Ovary (tissue), 10 donors: ENCODE measurements at places on chromosomes 1 and 21. TPM values are rescaled to one million over a fixed set of nuclear protein-coding genes. Genes with fewer than 3 reads are reported as not detected.

- no peak for DNase-seq
- H3K27ac ChIP-seq, result peak overlapping the region; percentile 28
- no peaks in the 10 kb centered on the region for H3K27me3 ChIP-seq
- no peak overlapping the region for H3K4me3 ChIP-seq
These were observed 18.5 kb upstream of the MTARC1 start for GRCh38 chr1:220768126-220768601.

- H3K27me3 ChIP-seq, result no peaks in the 10 kb centered on the region
- no peaks in the 10 kb centered on the region for H3K36me3 ChIP-seq
- no peak overlapping the region for H3K27ac ChIP-seq
- H3K4me1 ChIP-seq, result no peaks in the 10 kb centered on the region
- no peak overlapping the region for H3K4me3 ChIP-seq
These were observed 428.4 kb upstream of the B3GALT2 start for GRCh38 chr1:193614817-193615216.

DNA sequence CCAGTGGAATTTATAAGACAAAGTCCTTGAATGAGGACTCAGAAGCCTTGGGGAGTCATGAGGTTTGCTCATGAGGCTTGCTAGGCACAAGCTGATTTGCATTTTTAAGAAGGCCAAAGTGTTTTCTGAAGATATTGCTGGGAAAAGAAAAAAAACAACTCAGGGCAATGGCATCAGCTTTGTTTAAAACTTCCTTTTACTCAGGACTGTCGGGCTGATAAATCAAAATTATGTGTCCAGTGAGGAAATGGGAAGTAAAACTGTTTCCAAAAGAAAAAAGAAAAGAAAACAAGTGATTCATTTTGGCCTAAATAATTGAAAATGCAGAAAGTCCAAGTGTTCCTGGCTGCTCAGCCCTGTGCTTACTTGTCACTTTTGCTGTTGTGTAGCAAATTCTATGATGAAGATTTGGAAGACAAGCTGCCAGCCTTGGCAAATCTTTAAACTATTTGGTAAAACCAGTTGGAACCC is 282.4 kb downstream of the HLX start:
- no peaks in the 10 kb centered on the region for H3K4me1 ChIP-seq
- H3K27ac ChIP-seq, result no peak overlapping the region
- H3K27me3 ChIP-seq, result no peaks in the 10 kb centered on the region
- no peaks in the 10 kb centered on the region for H3K36me3 ChIP-seq

GRCh38 chr1:203035111-203036000 is 9.1 kb downstream of the PPFIA4 start:
- no peak overlapping the region for H3K27ac ChIP-seq
- H3K4me3 ChIP-seq, result no peak overlapping the region
- H3K36me3 ChIP-seq, result no peaks in the 10 kb centered on the region
- no peak for DNase-seq

- H3K4me1 ChIP-seq, result no peaks in the 10 kb centered on the region
- H3K27me3 ChIP-seq, result no peaks in the 10 kb centered on the region
- DNase-seq, result no peak
- H3K27ac ChIP-seq, result no peak overlapping the region
- H3K4me3 ChIP-seq, result no peak overlapping the region
These were observed 221.4 kb downstream of the PTPRU start for GRCh38 chr1:29457496-29458368.

DNA sequence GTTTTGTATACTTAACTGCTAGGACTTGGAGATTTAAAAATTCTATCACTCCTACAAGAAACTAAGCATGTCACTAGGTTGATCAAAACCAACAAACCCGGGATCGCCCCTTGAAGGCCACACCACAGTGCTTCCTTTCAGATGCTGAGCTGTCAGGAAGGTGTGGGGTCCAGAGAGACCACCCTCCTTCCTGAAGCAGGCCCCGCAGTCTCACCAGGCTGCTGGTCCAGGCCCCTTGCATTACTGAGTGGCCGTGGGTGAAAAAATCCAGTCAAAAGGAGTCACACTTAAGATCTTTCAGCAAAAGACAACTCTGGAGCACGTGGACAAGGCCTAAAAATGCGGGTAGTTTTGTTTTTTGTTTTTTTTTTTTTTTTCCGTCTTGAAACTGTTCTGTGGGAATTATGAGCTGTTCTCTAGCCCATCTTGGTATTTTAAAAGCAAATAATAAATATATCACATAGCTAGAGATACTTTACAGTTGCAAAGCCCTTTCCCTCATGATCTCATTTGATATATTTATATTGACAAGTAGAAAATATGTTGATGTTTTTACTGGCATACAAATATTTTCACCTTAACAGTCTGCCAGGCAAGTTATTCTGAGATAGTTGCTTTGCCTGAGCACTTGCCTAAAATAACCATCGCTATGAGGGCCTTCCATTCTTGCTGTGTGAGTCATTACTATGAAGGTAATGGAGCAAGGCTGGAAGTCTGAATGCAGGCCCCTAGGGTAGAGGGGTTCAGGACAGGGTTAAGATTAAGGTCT is 73.1 kb upstream of the EDEM3 start:
- peaks cover 2% of the 10 kb centered on the region for H3K4me1 ChIP-seq
- DNase-seq, result no peak
- H3K27ac ChIP-seq, result no peak overlapping the region
- H3K27me3 ChIP-seq, result no peaks in the 10 kb centered on the region

- H3K27me3 ChIP-seq, result no peaks in the 10 kb centered on the region
- no peak for DNase-seq
- no peaks in the 10 kb centered on the region for H3K36me3 ChIP-seq
- no peak overlapping the region for H3K27ac ChIP-seq
These were observed 109.8 kb downstream of the ROR1 start for GRCh38 chr1:63883494-63884235.

DNA sequence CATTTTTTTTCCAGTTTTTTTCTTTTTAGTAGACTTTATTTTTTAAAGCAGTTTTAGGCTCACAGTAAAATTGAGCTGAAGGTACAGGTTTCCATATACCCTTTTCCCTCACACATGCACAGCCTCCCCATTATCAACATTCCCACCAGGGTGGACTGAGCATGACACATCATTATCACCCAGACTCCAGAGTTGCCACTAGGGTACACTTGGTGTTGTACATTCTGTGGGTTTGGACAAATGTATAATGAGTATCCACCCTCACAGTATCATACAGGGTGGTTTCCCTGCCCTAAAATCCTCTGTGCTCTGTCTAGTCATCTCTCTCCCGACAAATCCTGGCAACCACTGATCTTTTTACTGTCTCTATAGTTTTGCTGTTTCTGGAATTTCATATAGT is 3.0 kb upstream of the AIM2 start:
- H3K4me3 ChIP-seq, result no peak overlapping the region
- no peak for DNase-seq
- H3K27ac ChIP-seq, result no peak overlapping the region

GRCh38 chr1:4002061-4002521 is 102.0 kb upstream of the C1orf174 start:
- no peaks in the 10 kb centered on the region for H3K36me3 ChIP-seq
- H3K27ac ChIP-seq, result no peak overlapping the region
- H3K4me1 ChIP-seq, result no peaks in the 10 kb centered on the region

- peaks cover 3% of the 10 kb centered on the region for H3K4me1 ChIP-seq
- no peak for DNase-seq
- no peak overlapping the region for H3K4me3 ChIP-seq
- no peaks in the 10 kb centered on the region for H3K36me3 ChIP-seq
- no peaks in the 10 kb centered on the region for H3K27me3 ChIP-seq
These were observed 27.7 kb downstream of the CR1L start for GRCh38 chr1:207672522-207673130.

DNA sequence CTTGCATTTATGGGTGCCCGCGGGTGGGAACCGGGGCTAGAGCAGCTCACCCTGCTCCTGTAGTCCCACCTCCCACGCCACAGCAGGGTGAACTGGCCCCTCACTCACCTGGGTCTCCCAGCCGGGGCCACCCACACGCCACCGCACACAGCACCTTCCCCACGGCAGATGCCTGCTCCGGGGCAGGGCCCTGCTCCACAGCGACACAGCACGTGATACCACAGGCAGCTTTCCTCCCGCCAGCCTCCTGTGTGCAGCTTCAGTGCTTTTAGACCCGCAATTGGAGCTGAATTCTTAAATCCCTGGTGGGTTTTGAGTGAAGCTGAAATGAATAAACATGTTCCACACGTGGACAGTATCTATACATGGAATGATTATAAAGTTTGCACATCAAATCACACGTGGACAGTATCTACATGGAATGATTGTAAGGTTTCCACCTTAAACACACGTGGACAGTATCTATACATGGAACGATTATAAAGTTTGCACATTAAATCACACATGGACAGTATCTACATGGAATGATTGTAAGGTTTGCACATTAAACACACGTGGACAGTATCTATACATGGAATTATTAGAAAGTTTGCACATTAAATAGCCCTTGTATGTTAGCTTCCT is 93.1 kb upstream of the COL6A1 start:
- DNase-seq, result no peak
- no peak overlapping the region for H3K27ac ChIP-seq
- H3K36me3 ChIP-seq, result no peaks in the 10 kb centered on the region
- no peaks in the 10 kb centered on the region for H3K27me3 ChIP-seq
- no peak overlapping the region for H3K4me3 ChIP-seq

DNA sequence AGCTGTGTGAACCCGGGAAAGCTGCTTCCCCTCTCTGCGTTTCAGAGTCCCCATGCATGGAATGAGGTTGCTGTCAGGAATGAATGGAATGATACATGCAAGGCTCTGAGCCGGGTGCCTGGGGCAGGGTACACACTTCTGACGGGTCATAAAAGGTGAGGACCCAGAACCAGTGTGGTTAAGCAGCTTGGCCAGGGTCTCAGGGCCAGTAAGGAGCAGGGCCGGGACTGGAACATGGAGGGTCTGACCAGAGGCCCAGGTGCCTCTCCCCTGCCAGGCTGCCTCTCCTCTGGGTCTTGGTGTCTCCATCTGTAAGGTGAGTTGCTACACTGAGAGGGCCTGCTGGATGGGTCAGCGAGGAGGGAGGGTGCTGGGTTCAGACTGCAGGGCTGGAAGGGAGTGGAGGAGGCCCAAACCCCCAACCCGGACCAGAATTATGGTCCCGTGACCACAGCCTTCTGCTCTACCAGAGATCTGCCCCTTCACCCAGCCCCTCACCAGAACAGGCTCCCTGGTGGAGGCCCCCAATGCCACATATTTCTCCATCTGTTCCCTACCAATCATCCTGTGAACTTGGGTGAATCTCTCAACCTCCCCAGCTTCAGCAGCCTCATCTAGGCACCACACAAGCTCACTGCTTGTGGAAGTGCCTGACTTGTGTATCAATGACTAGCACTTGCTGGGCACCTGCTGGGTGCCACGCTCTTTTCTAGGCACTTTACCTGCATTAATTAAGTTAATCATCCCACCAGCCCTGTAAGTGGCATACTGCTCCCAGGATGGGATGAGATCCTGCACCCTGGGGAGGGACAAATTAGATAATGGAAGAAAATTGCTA is 16.2 kb upstream of the LRP8 start:
- H3K36me3 ChIP-seq, result no peaks in the 10 kb centered on the region
- no peak for DNase-seq
- H3K4me1 ChIP-seq, result no peaks in the 10 kb centered on the region
- H3K4me3 ChIP-seq, result no peak overlapping the region

DNA sequence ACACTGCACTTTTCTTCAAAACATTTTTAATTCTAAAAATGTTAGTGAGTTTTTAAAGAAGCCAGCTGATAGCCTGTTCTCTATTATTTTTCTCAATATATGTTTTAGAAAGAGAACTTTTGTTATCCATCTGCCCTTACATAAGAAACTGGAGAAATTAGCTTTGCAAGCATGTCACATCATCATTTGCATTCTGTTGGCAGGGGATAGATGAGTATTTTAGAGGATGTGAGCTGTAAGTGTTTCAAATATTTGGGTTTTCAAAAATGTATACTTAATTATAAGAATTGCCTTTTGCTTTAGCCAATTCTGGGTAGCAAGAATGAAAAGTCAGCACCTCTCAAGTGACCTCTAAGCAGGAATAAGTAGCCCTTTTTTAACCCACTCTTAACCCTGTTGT is 7.4 kb downstream of the NFIA start:
- no peaks in the 10 kb centered on the region for H3K27me3 ChIP-seq
- no peak overlapping the region for H3K4me3 ChIP-seq
- H3K36me3 ChIP-seq, result no peaks in the 10 kb centered on the region
- no peak for DNase-seq

- H3K27me3 ChIP-seq, result no peaks in the 10 kb centered on the region
- no peak overlapping the region for H3K27ac ChIP-seq
- no peak for DNase-seq
- H3K4me3 ChIP-seq, result no peak overlapping the region
- H3K36me3 ChIP-seq, result no peaks in the 10 kb centered on the region
These were observed 5.8 kb downstream of the ADORA3 start for GRCh38 chr1:111497592-111497991.

GRCh38 chr1:58699011-58699762 is 675 bp downstream of the MYSM1 start:
- no peaks in the 10 kb centered on the region for H3K36me3 ChIP-seq
- no peaks in the 10 kb centered on the region for H3K27me3 ChIP-seq
- no peaks in the 10 kb centered on the region for H3K4me1 ChIP-seq
- no peak for DNase-seq

DNA sequence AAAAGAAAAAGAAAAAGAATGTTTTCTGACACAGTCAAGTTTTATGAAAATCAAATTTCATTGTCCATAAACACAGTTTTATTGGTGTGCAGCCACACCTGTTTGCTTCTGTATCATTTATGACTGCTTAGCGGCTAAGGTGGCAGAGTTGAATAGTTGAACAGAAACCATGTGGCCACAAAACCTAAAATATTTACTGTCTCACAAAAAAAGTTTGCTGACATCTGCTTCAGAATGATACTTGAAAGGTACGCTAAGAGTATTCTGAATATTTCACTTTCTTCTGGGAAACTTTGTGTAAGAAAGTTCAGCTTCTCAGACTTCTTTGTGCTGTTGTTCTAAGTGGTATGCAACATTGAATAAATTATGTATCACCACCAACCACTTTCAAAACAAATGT is 6.2 kb downstream of the KCNK1 start:
- no peaks in the 10 kb centered on the region for H3K27me3 ChIP-seq
- H3K4me1 ChIP-seq, result peaks cover 4% of the 10 kb centered on the region
- no peak for DNase-seq
- no peak overlapping the region for H3K27ac ChIP-seq
- no peak overlapping the region for H3K4me3 ChIP-seq

DNA sequence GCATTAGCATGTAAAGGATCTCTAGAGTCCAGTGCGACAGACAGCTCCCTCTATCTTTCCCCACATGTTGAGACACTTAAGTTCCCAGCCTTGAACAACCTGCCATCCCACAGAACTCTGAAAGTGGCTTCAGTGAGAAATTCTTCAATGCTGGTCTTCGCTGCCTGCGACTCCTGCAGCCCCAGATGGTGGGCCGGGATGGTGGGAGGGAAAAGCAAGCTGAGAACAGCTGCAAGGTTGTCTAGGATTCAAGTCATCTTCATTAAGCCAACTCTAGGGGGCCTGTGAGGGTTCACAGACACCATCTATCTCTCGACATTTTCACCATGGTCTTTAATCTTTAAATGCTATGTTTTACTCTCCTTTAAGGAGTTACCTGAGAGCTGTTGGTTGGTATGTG is 185.5 kb upstream of the C1orf174 start:
- DNase-seq, result no peak
- no peak overlapping the region for H3K27ac ChIP-seq
- H3K27me3 ChIP-seq, result no peaks in the 10 kb centered on the region
- H3K36me3 ChIP-seq, result no peaks in the 10 kb centered on the region
- H3K4me3 ChIP-seq, result no peak overlapping the region
- no peaks in the 10 kb centered on the region for H3K4me1 ChIP-seq

Gene MTFR1L
- total RNA-seq, result 113 TPM

Gene RGL1
- total RNA-seq, result 61.6 TPM

Gene B3GALT5
- 0.89 TPM for total RNA-seq

Gene AIRE
- not detected for total RNA-seq

Gene ADCY10
- 0.10 TPM for total RNA-seq

Gene DNALI1
- total RNA-seq, result 13.0 TPM

Gene KLF17
- total RNA-seq, result 0.23 TPM

Gene KCNQ4
- 0.77 TPM for total RNA-seq

Gene FAM72C
- 0.24 TPM for total RNA-seq

Gene PTPN7
- total RNA-seq, result 0.63 TPM

Gene UMODL1
- total RNA-seq, result 0.22 TPM
